Uterus (tissue), 4 donors: ENCODE measurements at places on chromosomes 1 and 21. TPM values are rescaled to one million over a fixed set of nuclear protein-coding genes. Genes with fewer than 3 reads are reported as not detected.

Gene PGLYRP3
- total RNA-seq = not detected

DNA sequence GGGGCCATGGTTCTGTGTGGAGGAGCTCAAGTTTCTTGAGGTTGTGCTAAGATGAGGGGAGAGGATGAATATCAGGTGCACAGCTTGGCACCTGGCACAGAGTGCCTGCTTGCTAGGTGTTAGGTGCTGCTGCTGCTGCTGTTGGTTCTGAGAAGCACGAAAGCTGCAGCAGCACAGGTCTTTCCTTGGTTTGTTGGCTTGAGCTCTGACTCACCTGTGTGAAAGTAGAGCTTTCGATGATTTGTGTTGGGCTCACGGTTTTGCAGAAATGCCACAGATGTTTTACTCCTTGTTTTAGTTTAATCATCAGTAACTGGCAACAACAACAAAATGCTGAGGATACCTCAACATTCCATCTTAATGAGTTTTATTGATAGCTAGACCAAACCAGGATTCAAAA lies 221.6 kb downstream of the BRINP2 start:
- DNase-seq = no peak

- DNase-seq = no peak
Observed at GRCh38 chr1:210061992-210062391, 124.0 kb downstream of the SYT14 start.

Gene SELL
- 0.29 TPM for total RNA-seq

DNA sequence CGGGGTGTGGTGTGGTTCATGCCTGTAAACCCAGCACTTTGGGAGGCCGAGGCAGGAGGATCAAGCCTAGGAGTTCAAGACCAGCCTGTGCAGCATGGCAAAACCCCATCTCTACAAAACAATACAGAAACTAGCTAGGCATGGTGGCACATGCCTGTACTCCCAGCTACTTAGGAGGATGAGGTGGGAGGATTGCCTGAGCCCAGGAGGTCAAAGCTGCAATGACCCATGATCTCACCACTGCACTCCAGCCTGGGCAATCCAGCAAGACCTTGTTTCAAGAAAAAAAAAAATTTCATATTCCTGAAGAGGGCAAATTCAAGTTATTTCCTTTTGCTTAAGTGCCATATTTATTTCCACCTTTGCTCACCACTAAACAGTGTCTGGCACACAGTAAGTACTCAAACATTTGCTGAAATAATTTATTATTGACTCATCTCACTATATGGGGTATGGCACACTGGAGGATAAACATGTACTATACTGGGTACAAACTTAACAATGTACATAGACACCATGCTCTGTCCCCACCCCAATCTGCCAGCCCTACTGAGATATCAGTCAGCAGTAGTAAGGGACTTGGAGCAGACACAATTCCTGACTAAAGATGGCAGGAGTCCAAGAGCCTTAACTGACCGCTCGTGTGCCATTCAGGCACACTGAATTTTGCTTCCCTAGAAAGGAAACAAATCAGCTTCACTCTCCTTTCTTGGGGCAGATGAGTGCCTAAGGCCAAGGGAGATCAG lies 15.5 kb downstream of the MEAF6 start:
- no peak for DNase-seq

GRCh38 chr1:177142791-177143271 lies 21.7 kb downstream of the ASTN1 start:
- no peak for DNase-seq

- DNase-seq = no peak
Observed at GRCh38 chr1:114102136-114102535, 51.5 kb downstream of the SYT6 start.

DNA sequence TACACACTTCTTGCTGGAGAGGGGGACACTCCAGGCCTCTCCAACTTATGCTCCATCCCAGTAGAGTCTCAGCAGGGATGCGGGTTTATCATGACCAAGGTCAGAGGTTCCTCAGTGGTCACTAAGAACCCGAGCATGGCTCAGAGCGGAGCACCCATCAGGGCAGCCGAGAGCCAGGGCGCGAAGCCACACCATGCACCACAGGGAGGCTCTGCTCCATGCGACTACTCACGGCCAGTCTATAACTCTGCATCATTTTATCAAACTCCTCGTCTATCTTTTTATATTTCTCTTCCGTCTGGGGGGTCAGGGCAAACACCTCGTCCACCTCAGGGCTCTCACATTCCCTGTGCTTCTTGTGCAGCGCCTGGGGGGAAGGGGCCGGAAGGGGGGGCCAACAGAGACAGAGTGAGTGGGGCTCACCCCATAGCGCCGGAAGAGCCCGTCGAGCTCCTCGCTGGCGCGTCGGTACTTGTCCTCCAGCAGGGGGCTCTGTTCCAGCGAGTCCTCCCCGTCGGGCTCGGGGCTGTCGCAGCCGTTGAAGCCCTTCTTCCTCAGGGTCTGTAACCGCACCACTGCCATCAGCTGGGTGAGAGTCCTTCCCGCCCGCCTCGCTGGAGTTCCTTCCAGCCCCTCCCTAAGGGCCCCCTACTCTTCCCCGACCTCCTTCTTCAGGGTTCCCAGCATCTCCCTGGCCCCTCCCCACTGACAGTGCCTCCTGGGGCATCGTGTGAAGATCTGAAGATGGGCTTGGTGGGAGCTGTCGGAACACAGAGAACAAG lies 20.0 kb downstream of the MEF2D start:
- peak; percentile 55 for DNase-seq

Gene PLA2G2C
- total RNA-seq = not detected

DNA sequence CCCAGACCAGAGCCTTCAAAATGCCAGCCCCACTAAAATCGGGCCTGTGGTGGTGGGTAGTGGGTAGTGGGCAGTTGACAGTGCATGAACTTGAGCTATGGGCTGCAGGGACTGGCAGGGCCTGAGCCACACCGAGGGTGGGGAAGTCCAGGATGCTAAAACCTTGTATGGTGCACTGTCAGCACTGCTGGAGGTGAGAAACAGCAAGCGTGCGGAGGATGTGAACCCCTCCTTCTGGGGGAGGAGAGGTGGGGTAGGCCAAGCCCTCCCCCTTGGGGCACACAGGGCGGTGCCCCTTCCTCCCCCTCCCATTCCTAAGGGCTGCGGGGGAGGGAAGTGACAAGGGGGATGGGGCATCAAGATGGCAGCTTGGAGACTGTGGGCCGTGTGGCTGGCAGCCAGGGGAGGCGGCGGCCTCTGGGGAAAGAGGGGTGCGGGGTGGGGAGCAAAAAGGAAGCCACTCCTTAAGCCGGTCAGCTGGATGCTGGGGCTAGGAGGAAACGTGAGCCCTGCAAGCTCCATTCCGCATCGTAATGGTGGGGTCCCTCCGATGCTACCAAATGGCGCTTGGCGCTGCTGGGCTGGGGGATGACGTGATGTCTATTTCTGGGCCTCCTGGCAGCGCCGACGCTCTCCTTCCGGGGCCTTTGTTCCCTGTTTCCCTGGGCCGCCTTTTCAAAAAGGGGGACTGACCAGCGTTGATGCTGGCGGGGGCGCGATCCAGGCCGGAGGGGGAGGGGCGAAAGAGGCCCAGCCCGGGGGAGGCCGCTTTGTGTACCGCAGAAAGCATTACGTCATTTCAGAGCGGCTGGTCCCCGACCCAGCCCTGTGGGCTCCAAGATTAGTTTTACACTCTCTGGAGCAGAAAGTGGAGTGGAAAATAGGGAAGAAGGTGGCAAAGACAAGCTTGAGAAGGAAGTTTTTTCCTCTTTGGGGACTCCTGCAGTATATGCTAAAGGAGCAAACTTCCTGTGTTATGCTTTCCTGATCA lies 809 bp downstream of the SYT11 start:
- peak; percentile 90 for DNase-seq

Gene SLC41A1
- 1.0 TPM for total RNA-seq

DNA sequence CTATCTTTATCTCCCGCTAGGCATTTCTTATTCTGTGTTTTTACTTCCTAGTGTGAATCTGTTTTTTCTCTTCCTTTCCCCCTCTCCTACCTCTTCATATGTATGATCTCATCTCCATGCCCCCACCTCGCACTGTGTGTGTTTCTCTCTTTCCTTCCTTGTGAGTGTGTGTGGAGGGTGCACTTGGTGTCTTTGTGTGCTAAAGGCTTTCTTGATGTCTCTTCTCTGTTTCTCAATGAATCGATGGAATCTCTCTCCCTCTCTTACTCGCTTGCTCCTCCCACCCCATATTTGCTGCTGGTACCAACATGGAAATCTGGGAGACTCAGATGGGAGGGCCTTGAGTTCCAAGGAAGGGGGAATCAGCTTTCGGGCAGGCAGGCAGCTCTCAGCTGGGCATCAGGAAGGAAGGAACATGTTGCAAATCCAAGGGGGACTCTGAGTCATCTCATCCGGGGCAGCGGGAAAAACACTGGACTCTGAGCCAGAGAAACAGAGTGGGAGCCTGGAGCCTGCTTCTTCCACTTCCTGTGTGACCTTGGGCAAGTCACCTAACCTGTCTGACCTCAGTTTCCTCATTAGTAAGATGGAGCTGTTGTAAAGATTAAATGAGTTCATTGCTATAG lies 147.5 kb downstream of the PTPRU start:
- no peak for DNase-seq

DNA sequence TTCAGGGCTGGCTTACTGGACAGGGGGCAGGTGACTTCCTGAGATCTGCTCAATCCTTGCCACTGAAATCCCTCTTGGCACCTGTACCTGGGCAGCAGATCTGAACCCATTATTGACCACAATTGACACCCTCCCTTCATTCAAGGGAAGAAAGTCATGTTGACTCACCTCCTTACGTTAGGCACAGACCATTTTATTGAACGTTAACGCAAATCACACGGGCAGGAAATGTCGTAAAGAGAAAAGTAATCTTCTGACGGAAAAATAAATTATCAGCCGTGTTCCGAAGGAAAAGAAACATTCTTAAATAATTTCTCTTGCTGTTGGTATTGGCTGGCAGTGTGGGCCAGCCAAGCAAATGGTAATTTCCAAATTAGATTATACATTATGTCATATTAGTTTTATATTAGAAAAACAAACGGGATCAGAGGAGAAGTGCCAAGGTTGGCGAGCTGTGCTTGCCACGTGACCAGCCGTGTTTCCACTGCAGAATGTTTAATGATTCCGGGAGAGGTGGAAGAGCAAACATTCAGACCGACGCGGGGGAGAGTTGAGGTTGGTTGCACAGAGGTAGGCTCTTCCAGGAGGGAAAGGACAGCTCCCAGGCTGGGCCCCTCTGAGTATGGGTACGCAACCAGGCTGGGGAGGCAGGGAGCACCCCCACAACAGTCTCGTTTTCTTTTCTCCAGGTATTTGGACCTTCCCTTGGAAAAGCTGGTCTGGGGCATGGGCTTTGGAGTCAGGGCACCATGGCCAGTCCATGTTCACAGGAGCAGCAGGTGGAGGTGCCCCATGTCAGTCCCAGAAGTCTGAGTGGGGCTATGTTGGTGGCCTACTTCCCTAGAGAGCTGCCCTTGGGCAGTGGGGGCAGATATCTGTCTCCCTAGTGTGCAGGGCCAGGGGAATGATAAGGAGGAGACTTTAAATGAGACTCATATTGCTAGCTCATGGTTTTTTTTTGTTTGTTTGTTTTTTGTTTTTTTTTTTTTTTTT lies 121.1 kb downstream of the FOXD2 start:
- no peak for DNase-seq
